ENCODE measurements at places on chromosomes 6 and 20.

GRCh38 chr20:32332614-32333013, 25.5 kb upstream of the ASXL1 start:
- no peak for DNase-seq

GRCh38 chr20:52432740-52433139, 241.2 kb upstream of the ZFP64 start:
- no peak for DNase-seq

DNA sequence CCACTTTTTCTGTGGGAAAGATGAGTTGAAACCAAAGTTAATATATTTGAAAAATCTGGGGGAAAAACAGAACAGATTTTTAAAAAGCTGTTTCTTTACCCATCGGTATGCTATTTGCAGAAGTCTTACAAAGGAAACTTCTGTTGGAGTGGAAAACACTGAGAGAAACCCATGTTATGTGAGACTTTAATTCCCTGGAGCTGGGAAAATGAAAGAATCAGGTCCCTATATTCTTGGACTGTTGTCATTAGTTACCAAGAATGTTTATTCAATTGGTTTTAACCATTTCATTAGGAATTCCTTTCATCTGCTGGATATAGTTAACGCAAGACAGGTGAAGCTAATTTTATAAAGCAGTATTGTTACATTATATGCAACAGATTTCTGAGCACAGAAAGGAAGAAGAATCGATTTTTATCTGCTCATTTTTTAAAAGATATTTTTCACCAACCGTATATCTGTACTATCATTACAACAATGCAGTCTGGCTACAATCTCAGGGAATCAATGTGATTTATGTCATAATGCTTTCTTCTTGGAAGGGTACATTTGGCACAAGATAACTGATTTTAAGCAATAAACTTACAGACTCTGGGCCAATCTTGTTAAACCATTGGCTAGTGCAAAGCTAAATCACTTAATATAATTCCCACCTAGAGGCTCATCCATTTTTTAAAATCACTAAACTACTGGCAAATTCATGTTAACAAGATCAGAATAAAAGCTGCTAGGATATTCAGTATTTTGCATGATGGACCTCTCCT, 170.0 kb downstream of the MOXD1 start:
- no peak for DNase-seq

DNA sequence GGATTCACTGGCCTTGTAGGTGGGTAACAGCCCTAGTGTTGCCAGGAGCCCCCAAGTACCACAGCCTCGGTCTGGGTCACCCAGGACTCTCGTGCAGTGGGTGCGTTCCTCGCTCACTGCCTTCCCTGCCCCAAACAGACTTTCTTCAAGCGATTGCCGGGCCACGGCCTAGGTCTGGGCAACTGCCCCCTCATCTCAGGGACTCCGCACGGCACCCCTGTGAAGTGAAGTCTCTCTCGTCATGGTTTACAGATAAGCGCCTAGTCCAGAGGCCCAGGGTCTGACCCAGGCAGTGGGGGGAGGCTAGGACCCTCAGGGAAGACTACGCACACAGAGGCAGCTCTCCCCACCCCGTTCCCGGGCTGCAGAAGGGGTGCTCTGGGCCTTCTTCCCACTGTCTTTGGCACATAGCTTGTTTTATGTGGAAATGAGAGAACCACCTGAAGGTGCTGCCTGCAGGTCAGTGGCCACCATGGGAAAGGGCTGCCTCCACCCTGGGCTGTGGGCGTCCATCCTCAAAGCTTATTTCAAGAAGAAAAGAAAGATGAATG, 220.8 kb downstream of the ERMARD start:
- DNase-seq, result no peak

- no peak for DNase-seq
Measured at GRCh38 chr20:46695892-46696291, 6.6 kb upstream of the TP53RK start.
